Diencephalon (tissue), 1 donor: ENCODE measurements at places on chromosomes 5 and 9. TPM values are rescaled to one million over a fixed set of nuclear protein-coding genes. Genes with fewer than 3 reads are reported as not detected.

The CD14 gene
- total RNA-seq, result 12.9 TPM

The ESM1 gene
- 2.3 TPM for total RNA-seq

The TUSC1 gene
- 11.5 TPM for total RNA-seq

The TMEM232 gene
- 39.9 TPM for total RNA-seq

The FOXD4 gene
- 1.6 TPM for total RNA-seq

The KCNV2 gene
- not detected for total RNA-seq

The PPP3R2 gene
- total RNA-seq, result 0.92 TPM

The SLC9A3 gene
- 1.4 TPM for total RNA-seq

The TMEM215 gene
- total RNA-seq, result 9.0 TPM

The SPINK13 gene
- not detected for total RNA-seq

The FREM1 gene
- 3.5 TPM for total RNA-seq

The FBXW11 gene
- 141 TPM for total RNA-seq

The ACOT12 gene
- 5.1 TPM for total RNA-seq

The DMRT2 gene
- total RNA-seq, result 0.23 TPM

The C5orf52 gene
- not detected for total RNA-seq

The SLC6A3 gene
- 12.5 TPM for total RNA-seq

The F2RL2 gene
- total RNA-seq, result 1.2 TPM

The ACER2 gene
- 7.4 TPM for total RNA-seq

The FBP2 gene
- total RNA-seq, result 0.23 TPM

The ETF1 gene
- 79.4 TPM for total RNA-seq

The DPM2 gene
- total RNA-seq, result 15.5 TPM

The ZFP62 gene
- total RNA-seq, result 39.2 TPM

The HABP4 gene
- total RNA-seq, result 19.4 TPM

The RGS3 gene
- total RNA-seq, result 28.6 TPM

The OR1Q1 gene
- total RNA-seq, result not detected

The KLHL3 gene
- total RNA-seq, result 19.8 TPM

The PCDHGB1 gene
- total RNA-seq, result 10.4 TPM

The FGFR4 gene
- 1.6 TPM for total RNA-seq

The LCNL1 gene
- total RNA-seq, result 1.2 TPM

The BRD3 gene
- total RNA-seq, result 25.6 TPM

The SLC36A1 gene
- 18.0 TPM for total RNA-seq

The IFNA2 gene
- total RNA-seq, result not detected

The CLIC3 gene
- not detected for total RNA-seq

The LCN12 gene
- total RNA-seq, result 0.46 TPM

The PCDHGA2 gene
- 8.5 TPM for total RNA-seq

The UBE2QL1 gene
- 22.8 TPM for total RNA-seq

The NUP155 gene
- 53.5 TPM for total RNA-seq

The RASGRF2 gene
- total RNA-seq, result 13.4 TPM

The CAVIN4 gene
- total RNA-seq, result 8.8 TPM

The TBC1D13 gene
- total RNA-seq, result 13.1 TPM

The SPATA9 gene
- 0.46 TPM for total RNA-seq

The PCDHB5 gene
- total RNA-seq, result 11.1 TPM

The GPR21 gene
- 14.3 TPM for total RNA-seq

The PHF19 gene
- 8.3 TPM for total RNA-seq
